ENCODE measurements at places on chromosomes 3 and 15.

GRCh38 chr3:39166134-39166710 lies 12.8 kb upstream of the CSRNP1 start:
- peak; percentile 94 for DNase-seq

DNA sequence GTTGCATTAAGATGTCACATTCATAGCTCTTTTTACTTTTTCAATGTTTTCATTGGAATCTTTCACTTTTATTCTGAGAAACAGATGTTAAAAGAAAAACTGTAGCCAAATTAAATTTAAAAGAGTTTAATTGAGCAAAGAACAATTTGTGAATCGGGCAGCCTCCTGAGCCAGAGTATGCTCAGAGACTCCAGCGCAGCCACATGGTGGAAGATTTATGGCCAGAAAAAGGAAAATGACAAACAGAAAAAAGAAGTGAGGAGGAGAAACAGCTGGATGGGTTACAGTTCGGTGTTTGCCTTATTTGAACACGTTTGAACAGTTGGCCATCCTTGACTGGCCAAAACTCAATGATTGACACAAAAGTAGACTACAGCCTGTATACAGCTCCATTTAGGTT lies 33.8 kb upstream of the RAB11A start:
- no peak for DNase-seq

DNA sequence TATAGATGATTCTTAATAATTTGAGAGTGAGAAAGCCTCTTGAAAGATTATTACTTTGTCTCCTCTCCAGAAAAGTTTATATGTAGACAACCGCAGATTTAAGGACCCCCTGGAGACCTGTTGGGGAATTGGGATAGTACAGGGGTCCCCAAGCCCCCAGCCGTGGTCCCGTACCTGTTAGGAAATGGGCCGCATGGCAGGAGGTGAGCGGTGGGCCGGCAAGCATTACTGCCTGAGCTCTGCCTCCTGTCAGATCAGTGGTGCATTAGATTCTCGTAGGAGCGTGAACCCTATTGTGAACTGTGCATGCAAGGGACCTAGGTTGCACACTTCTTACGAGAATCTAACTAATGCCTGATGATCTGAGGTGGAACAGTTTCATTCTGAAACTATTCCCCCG lies 78.3 kb downstream of the PFN2 start:
- DNase-seq = no peak

GRCh38 chr3:71066849-71067261 lies 516.7 kb downstream of the FOXP1 start:
- DNase-seq = peak; percentile 74

DNA sequence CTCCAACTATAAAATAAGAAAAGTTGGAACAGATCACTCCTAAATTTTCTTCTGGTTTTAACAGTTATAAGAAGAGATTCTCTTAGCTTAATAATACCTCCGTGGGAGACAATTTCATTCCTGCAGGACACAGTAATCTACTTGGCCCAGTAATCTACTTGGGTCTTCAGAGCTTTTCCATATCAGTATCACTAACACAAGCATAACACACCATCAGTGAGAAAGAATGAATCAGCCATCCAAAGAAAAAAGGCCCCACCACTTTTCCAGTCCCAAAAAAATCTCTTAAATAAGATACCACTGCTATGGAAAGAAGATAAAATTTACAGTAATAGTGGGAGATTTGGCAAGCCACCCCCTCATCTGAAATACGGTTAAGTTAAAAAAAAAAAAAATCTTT lies 20.2 kb downstream of the SIN3A start:
- peak; percentile 8 for DNase-seq

- DNase-seq = no peak
Measured at GRCh38 chr15:94238539-94239118, 7.3 kb downstream of the MCTP2 start.

DNA sequence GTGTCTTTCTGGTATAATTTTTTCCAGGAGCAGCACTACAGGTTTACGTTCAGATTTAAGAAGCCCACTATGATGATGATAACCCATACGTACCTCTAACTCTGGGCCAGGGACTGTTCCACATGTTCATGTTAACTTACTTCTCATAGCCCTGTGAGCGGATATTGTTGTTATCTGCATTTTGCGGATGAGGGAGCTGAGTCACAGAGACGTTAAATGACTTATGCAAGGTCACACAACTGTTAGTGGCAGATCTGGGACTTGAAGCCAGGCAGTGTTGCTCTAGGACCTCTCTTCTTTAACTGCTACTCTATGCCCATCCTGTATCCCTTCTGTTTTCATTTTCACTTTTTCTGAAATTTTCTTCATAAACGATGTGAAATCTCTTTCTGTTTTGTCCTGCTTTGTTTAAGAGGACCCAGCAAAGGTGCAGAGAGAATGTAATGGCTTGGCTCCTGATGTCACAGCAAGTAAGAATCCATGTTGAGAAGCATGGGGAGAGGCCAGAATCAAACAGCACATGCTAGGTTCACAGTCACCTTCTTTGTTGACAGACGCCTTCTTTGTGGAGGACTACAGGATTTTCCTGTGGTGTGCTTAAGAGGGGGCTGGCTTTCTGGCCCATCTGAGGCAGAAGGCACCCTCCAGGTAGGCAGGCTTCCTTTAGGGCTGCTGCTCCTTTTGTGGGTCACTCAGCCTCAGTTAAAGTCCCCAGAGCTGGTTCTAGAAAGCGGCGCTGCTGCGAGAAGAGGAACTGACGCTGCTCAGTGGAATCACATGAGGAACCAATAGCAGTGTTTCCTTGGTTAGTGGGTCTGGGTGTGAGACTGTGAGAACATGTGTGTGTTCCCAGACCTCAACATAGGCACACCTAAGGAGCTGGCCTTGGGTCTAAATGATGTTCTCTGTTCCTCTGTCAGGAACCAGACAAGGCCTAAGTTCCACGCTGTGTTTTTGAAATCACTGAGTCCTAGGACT lies 121.6 kb downstream of the TMEM108 start:
- no peak for DNase-seq

DNA sequence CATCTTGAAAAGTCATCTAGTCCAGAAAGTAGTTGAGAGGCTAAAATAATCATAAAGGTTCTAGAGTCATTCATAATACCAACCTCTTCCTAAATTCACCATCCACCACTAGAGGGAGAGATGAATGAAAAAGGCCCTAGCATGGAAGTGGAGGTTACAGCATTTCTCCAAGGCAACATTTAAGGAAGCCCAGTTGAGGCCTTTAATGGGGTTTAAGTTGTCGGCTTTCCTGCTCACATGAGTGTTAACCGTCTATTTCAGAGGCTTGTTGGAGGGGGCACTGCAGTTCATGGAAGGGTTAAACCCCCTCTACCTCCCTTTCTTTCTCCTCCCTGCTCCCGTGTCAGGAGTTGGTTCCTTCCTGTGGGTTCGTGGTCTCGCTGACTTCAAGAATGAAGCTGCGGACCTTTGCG lies 3.8 kb upstream of the SLCO3A1 start:
- peak; percentile 73 for DNase-seq

DNA sequence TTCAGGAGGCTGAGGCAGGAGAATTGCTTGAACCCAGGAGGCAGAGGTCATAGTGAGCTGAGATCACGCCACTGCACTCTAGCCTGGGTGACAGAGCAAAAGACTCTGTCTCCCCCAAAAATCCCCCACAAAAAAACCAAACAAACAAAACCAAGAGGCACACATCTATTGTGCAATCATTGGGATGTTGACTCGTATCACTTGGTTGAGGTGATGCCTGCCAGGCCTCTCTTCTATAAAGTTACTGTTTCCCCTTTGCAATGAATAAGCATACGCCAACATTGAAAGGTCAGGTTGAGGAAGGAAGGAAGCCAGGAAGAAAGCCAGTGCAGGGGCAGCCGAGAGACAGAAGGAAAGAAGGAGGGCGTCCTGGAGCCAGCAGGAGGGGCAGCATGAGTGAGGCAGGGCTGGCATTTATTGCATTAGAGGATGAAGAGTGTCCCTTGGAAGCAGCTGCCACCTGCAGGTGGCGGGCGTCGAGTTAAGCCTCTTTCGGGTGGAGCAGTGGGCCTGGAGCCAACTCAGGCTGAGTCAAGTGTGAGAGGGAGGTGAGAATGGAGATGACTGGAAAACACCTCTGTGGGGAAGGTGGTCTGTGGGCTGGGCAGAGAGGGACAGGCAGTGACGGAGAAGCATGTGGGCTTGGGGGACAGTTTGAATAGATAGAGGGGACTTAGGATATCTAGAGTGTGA lies 8.3 kb upstream of the CSPG4 start:
- DNase-seq = peak; percentile 45
